GM23338 (cell line): ENCODE measurements at places on chromosomes 11 and 22. TPM values are rescaled to one million over a fixed set of nuclear protein-coding genes. Genes with fewer than 3 reads are reported as not detected.
A peak's percentile ranks its signal among the peaks of the same experiment; 100 is the strongest.

DNA sequence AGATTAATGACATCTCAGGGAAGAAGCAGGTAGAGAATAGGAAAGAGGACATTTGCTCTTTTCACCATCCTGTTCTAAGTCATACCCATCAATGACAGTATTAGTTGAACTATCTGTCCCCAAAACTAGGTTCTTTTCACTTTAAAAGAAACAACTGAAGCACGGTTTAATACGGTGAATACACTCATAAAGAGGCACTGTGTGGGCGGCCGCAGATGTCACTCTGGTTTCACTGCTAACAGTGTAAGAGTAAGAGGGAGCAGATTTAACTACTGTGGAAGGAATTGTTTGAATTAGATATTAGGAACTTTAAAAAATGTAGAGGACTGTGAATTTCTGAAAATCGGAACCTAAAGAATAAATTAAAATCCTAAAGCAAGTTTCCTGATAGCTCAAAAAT lies 49.5 kb downstream of the VSIG10L2 start:
- DNase-seq, result no peak

DNA sequence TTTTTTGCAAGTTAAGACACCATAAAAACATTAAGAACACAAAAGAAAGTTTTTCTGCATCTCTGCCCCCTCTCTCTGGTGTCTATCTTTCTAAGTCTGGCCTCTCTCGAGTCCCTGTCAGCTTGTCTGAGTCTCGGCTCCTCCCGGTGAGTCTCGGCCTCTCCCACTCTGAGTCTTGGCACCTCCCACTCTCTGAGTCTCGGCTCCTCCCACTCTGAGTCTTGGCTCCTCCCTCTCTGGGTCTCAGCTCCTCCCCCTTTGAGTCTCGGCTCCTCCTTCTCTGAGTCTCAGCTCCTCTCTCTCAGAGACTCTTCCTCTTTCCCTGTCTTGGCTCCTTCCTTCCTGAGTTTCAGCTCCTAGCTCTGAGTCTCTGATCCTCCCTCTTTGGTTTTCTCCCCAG lies 72.5 kb upstream of the AMPD3 start:
- peak; percentile 80 for DNase-seq

- no peak for DNase-seq
Measured at GRCh38 chr22:50422046-50422445, 52.8 kb downstream of the SBF1 start.

- no peak for DNase-seq
Measured at GRCh38 chr11:16917941-16918340, 96.3 kb downstream of the PLEKHA7 start.

GRCh38 chr22:25383278-25383820 lies 163.9 kb downstream of the CRYBB2 start:
- no peak for DNase-seq

GRCh38 chr22:40000171-40000570 lies 5.4 kb downstream of the FAM83F start:
- DNase-seq, result no peak

- no peak for DNase-seq
Measured at GRCh38 chr11:8603696-8604077, 9.7 kb upstream of the STK33 start.

- DNase-seq, result no peak
Measured at GRCh38 chr11:64026575-64027205, 9.0 kb upstream of the FLRT1 start.

DNA sequence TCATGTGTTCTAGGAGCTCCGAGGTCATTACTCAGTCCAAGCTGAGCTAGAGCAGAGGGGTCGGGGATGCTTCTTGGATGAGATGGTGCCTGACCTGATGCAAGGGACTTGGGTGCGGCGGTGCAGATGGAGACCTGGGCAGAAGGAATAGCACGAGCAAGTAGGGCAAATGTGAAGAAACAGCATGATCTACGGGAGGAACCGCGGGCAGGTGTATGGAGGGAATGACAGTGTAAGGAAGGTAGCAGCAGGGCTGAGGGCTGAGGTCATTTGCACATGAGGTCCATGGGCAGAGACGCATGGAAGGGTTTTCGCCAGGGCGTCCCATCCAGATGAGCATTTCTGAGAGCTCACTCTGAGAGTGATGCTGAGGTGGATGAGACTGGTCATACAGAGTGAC lies 14.9 kb downstream of the SLC37A2 start:
- DNase-seq, result no peak

GRCh38 chr11:3984896-3985295 lies 109.7 kb upstream of the RRM1 start:
- DNase-seq, result peak; percentile 63

DNA sequence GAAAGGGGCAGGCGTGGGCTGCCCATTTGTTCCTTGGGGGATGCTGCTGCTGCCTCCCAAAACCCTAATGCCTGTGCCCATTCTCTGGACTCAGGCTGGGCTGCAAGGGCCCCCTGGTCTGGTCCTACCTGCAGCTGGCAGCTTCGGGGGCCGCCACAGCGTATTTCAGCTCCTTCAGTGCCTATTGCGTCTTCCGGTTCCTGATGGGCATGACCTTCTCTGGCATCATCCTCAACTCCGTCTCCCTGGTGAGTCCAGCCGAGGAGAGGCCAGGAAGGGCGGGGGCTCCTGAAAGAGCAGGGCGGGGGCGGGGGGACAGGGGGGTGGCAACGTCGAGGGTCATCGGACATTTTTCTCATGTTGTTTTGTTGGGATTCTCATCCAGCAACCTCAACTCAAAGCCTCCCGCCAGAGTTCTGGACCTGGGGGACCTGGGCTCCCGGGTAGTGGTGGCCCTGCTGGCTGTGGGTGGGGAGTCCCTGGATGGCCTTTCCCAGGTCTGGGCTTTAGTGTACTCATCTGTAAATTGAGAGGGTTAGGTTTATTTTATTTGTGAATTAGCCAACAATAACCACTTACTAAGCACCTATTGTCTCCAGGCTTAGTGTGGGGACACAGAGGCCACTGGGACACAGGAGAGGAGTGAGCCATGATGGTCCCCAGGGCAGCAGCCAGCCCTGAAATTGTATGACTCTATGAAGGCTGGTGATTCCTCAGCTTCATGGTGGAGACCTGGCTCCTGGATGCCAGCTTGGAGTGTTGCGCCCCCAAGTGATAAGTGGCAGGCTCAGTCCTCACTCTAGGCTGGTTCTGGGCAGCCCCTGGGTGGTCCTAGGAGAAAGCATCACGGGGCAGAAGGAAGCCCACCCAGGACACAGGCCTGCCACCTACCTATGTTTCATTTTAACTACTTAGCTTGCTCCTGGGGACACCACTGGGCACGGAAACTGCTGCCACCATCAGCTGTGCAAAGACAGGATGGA lies 36.0 kb downstream of the CAPN1 start:
- DNase-seq, result no peak

DNA sequence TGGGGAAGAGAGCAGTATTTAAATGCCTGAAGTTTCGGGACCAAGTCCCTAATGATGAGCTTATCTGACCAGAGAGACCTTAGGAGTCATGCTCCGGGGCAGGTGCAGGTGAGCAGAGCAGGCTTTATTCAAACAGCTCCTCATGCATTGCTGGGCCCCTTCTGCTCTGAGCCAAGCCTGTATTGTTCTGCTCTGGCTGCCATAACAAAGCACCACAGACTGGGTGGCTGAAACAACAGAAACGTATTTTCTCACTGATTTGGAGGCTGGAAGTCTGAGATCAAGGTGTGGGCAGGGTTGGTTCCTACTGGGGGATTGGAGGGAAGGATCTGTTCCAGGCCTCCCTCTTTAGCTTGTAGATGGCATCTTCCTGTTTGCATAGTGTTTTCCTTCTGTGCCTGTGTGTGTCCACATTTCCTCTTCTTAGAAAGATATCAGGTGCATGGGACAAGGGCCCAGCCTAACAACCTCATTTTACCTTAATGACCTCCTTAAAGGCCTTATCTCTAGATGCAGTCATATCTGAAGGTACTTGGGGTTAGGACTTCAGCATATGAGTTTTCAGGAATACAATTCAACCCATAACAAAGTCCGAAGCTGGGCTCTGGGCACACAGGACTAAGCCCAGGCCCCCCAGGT lies 97.1 kb upstream of the PARVA start:
- DNase-seq, result no peak

- no peak for DNase-seq
Measured at GRCh38 chr11:1028616-1029015, 7.9 kb downstream of the MUC6 start.

- no peak for DNase-seq
Measured at GRCh38 chr11:67543585-67543984, 20.3 kb upstream of the CABP2 start.

- no peak for DNase-seq
Measured at GRCh38 chr11:19910931-19911330, 198.3 kb downstream of the NAV2 start.

DNA sequence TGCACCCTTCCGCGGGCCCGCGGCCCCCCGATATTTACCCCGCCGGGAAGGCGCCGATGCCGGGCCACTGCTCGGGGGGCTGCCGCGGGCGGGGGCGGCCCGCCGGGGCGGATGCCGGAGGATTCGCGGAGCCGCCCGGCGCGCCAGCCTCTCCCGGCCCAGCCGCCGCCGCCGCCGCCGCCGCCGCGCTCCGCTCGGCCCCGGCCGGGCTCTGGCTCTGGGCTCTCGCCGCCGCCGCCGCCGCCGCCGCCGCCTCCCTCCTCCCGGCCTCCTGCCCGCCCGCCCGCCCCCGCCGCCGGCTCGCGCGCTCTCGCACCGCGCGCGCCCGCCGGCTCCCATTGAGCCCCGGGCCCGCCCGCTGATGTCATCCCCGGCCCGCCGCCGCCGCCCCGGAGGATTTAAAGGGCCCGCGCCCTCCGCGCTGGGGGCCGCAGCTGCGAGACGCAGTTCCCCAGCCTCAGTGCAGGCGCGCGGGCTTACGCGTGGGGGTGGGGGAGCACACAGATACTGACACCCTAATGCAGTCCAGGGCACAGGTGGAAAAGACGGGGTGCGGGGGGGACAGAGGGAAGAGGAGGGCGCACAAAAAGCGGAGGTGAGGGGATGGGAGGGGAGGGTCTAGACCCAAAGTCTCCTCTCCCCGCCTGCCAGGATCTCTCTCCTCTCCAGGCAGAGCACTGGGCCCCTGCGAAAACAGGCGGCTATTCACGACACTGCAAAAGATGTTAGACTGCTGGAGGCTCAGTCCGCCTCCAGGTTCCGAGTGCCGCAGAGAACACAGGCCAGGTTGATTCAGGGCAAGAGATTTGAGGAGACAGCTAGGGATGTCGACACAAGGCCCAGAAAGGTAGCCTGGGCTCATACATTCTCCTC lies at the start of gene CSNK1E:
Gene CSNK1E (minus strand): TSS at position 312 of the 873 bp plus-strand sequence. CDS start 3,276 bp downstream, outside the sequence.
- peak; percentile 83 for DNase-seq

DNA sequence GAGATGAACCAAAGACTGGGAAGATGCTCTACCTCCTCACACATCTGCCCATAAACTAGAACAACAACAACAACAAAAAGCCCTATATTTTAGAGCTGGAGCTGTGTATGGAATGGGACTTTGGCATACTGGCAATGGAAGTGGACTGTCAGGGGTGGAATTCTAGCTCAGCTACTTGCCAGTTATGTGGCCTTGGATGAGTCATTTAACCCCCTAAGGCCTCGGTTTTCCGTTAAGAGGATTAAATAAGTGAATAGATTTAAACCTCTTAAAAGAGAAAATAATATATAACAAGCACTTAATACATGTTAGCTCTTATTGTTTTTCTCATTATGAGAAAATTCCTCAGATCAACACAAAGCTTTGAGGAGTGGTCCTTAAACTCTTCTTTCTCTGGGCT lies 195.0 kb downstream of the KIF18A start:
- DNase-seq, result no peak

OR8A1 gene
- total RNA-seq, result not detected in 2 replicates

PGA4 gene
- total RNA-seq, result 3.7 TPM in 1 of 2 replicates, not detected in the other

ZC3H12C gene
- total RNA-seq, result 2.4 and 2.6 TPM in 2 replicates

TEAD1 gene
- 102 and 103 TPM in 2 replicates for total RNA-seq

ATG2A gene
- total RNA-seq, result 26.2 and 31.7 TPM in 2 replicates

GGTLC3 gene
- total RNA-seq, result not detected in 2 replicates

EMID1 gene
- total RNA-seq, result 13.2 and 13.4 TPM in 2 replicates

MCHR1 gene
- total RNA-seq, result 0.27 and 2.4 TPM in 2 replicates

OTUB1 gene
- 94.7 and 122 TPM in 2 replicates for total RNA-seq
